ENCODE measurements at places on chromosomes 5 and 9. TPM values are rescaled to one million over a fixed set of nuclear protein-coding genes. Genes with fewer than 3 reads are reported as not detected.

Gene CNTNAP3
- 0.15 TPM for total RNA-seq

Gene PIP5KL1
- 3.3 TPM for total RNA-seq

Gene ANKRD31
- total RNA-seq = under 0.01 TPM

Gene CCNO
- total RNA-seq = not detected

Gene NRARP
- 0.29 TPM for total RNA-seq

Gene WDR55
- 34.9 TPM for total RNA-seq

Gene ARHGEF28
- 32.6 TPM for total RNA-seq

Gene SARDH
- 5.1 TPM for total RNA-seq

Gene SLC4A9
- total RNA-seq = not detected

Gene CBY3
- total RNA-seq = not detected

Gene EIF4E1B
- not detected for total RNA-seq

Gene PCDHGA2
- total RNA-seq = 6.6 TPM

Gene CCDC187
- total RNA-seq = under 0.01 TPM

Gene ZNF366
- not detected for total RNA-seq

Gene PLAC8L1
- not detected for total RNA-seq

Gene SLC34A3
- total RNA-seq = under 0.01 TPM

Gene MYMK
- not detected for total RNA-seq

Gene C6
- total RNA-seq = not detected

Gene GABRA1
- total RNA-seq = not detected

Gene LRRC70
- total RNA-seq = 0.50 TPM

Gene IL5
- not detected for total RNA-seq

Gene TRMT10B
- total RNA-seq = 4.1 TPM

Gene CCDC192
- total RNA-seq = not detected

Gene FREM1
- total RNA-seq = 0.17 TPM
